ENCODE measurements at places on chromosomes 16 and 17.

DNA sequence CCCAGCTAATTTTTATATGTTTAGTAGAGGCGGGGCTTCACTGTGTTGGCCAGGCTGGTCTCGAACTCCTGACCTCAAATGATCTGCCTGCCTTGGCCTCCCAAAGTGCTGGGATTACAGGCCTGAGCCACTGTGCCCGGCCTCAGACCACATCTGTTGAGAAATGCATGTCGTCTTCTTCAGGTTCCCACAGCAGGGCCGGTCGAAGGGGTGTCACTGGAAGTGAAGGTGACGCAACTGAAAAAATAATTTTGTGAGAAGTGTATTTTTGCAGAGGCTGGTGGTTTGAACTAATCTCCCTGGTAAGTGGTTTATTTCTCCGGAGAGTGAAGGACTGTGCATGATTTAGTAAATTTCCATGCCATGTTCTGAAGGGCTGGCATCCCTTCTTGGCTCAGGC lies 33.4 kb upstream of the IL34 start:
- no peak for DNase-seq

DNA sequence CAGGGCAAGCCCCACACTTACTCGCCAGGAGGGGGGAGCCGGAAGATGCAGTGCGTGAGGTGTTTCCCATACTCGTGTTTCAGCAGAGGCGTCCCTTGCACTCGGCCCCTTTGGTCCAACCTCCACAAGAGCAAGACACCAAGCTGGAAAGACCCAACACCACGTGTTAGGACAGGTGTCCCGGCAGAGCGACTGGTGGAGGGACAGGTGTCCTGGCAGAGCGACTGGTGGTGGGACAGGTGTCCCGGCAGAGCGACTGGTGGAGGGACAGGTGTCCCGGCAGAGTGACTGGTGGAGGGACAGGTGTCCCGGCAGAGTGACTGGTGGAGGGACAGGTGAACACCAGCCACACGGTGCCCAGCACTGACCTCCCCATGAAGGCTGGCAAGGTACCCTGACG lies 19.4 kb downstream of the IFT140 start:
- no peak for DNase-seq

GRCh38 chr17:11539637-11540036 lies 58.6 kb upstream of the DNAH9 start:
- no peak for DNase-seq

- no peak for DNase-seq
Observed at GRCh38 chr16:88566158-88566557, 4.0 kb upstream of the ZC3H18 start.

- DNase-seq: no peak
Observed at GRCh38 chr16:6753553-6753952, 579.1 kb upstream of the RBFOX1 start.

DNA sequence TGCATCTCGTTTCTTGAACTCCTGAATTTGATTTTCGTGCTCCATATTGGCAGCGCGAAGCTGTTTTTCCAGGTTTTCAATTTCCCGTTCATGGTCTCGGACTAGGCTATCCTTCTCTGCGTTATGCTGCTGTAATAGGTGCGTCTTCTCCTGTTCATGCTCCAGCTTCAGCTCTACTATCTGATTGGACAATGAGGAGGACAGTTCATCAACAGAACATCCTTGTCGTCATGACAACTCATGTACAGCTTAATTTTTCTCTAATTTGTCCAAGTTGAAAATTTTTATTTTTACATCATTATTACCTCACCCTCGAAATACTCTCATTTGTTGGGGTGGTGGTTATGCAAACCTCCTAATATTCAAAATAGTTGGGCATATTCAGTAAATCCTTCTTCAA lies 289.8 kb downstream of the CEP112 start:
- DNase-seq: no peak

- no peak for DNase-seq
Observed at GRCh38 chr16:63373744-63374143, 1337.5 kb upstream of the CDH8 start.

DNA sequence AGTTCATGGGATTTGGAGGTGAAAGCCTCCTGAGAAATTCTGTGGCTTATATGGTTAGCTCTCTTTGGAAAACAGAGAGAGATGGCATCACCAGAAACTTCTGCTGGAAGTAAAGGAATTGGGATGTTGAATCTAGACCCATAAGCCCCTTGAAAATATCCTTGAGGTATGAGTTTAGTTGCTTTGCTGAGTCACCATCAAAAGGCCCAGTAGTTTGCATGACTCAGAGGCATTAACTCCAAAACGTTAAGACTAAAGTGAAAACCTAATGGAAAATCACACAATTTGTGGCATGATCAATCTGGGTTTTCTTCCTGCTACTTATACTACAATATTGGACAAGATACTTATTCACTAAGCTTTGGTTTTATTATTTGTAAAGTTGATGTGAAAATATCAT lies 349.2 kb upstream of the SALL1 start:
- no peak for DNase-seq

DNA sequence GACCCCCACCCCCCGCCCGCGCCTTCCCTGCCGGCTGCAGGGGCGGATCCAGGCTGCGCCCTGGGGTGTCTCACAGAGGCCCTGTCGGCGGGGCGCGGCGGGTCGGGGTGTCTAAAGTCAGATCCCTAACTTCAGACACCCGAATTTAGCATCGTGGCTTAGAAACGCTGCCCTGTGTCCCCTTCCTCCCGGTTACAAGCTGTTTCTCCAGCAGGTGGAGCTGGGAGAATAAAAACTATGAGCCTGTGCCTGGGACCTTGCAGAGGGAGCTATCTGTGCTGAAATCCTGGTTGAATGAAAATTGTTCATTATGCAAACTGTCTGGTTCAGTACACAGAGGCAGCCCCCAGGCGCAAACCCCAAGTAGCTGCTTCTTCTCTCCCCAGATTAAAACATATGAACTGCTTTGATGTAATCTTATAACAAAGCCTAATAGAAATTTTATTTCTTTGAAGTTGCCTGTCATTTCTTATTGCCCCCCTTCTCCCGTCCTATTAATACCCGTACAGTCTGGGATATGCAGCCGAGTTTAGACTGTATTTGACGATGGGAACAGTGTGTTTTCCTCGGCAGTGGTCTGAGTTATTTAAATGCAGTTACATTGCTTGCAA lies 79.0 kb downstream of the RPA1 start:
- no peak for DNase-seq

GRCh38 chr17:39659279-39660010 lies 5.7 kb upstream of the TCAP start:
- no peak for DNase-seq

DNA sequence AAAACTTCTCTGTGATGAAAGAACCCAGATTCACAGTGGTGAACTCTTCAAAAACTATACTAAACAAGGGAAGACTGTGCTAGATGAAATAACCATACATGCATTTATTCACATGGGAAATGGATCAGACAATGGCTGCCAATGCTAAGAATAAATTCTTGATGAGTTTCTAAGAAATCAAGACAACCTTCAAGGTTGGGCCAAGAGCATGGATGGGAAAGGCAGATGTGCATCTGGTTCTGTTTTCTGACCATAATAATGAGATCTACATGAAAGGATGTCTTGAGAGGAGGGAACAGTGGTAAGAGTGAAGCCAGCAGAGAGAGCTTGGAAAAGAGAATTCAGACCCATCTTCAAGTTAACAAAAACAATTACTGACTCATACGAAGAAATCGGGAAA lies 31.4 kb downstream of the ANKRD11 start:
- no peak for DNase-seq

GRCh38 chr17:57311281-57312216 lies 55.2 kb downstream of the MSI2 start:
- no peak for DNase-seq

DNA sequence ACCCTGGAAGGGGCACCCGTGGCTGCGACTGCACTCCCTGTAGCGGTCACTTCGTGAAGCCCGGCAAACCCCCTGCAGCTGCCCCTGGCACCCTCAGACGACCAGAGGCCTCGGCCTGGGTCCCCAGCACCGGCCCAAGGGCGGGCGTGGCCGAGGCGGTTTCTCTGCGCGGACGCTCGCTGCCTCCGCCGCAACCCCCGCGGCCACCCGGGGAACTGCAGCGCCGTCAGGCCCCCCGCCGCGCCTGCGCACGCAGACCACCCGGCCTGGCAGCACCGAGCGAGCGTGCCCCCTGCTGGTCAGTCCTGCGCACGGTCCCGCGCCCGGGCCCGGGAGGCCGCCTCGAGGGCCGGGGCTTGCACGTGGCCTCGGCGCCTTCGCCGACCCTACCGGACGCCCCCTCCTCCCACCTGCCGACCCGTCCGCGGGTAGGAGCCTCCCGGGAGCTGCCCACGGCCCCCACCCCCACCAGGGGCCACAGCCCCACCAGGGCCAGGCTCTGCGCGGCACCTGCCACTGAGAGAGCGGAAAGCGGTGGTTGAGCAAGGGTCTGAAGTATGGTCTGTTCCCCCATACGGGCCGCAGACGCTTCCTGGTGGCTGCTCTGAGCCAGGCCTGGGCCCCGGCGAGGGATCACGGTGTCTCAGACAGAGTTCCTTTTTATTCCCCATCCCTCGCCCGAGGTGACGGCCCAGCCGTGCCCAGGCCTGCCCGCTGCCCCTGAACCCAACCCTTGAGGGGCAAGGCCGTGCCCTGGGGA lies 11.5 kb upstream of the HS3ST6 start:
- peak; percentile 59 for DNase-seq

GRCh38 chr16:47258874-47259461 lies 115.2 kb upstream of the NETO2 start:
- DNase-seq: peak; percentile 17

DNA sequence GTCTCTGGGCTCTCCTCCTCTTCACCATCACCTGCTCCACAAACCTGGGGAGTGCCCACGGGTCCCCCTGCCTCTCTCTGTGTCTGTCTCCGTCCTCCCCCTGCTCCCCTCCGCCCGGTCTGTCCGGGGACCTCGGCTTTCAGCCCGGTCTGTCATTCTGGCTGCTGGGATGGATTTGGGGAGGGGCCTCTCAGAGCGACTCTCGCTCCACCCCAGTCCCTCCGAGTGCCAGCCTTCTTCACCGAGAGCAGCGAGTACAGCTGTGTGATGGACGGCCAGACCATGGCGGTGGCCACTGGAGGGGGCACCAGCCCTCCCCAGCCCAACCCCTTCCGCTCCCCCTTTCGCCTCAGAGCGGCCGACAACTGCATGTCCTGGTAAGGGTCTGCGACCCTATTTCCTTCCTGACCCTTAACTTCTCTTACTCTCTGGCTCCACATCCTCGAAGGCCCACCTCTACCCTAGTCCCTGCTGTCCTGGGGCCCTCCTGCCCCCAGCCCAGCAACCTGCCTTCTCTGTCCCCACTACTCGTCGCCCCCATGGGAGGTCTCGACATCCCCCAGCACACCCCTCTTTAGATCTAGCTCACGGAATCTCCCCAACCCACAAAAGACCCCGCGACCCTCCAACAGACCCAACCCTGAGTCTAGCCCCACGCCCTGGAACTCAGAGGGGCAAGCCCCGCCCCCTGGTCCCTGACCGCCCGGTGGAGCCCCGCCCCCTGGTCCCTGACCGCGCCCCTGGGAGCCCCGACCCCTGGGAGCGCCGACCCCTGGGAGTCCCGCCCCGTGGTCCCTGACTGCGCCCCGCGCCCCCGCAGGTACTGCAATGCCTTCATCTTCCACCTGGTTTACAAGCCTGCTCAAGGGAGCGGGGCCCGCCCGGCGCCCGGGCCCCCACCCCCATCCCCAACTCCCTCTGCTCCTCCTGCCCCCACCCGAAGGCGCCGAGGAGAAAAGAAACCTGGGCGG lies 5.6 kb upstream of the CXCL16 start:
- no peak for DNase-seq

GRCh38 chr17:46773221-46773605 lies 45.3 kb downstream of the WNT3 start:
- DNase-seq: peak; percentile 67

DNA sequence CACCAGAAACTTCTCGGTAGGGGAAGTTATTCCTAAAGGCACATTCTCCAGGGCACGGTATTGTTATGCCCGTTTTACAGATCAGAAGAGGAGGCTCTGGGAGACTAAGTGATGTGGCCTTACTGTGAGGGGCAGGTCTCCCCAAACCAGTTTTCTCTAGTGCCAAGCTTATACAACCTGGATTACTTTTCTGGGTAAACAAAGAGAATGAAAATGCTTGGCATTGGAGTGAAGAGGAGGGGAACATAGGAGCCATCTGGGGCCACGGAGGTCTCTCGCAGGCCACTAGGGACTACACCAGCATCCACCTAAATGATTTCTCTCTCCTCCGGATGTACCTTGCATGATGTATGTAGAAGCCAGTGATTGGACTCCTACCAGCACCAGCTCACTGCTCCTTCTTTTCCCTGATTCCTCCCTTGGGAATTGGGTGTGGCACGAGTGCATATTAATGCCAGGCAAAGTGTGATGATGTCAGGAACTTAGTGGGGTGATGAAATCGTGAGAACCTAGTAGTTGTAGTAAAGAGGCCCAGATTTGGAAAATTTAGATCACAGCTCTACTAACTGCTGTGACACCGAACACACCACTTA lies 674 bp downstream of the TOM1L1 start:
- no peak for DNase-seq

DNA sequence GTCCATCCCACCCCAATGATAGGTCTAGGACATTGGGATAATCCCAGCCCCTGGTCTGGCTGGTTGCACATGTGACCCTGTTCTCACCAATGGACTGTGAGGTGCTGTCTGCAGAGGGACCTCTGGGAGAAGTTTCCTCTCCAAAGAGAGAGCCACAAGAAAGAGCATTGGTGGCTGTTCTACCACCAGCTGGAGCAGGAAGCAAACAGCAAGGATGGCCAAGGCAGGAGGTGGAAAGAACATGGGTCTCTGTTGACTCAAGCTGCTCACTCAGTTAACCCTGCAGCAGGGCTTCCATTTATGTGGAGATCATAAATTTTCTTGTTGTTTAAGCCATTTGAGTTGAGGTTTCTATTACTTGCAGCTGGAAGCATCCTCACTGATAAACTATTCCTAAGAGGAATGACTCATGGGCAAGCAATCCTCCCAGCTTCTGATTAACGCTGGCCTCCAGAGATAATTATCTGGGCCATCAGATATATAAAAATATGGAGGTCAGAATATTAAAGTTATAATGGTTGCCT lies 52.6 kb downstream of the CYB5B start:
- DNase-seq: no peak

- no peak for DNase-seq
Observed at GRCh38 chr16:12742741-12743140, 60.9 kb downstream of the CPPED1 start.

DNA sequence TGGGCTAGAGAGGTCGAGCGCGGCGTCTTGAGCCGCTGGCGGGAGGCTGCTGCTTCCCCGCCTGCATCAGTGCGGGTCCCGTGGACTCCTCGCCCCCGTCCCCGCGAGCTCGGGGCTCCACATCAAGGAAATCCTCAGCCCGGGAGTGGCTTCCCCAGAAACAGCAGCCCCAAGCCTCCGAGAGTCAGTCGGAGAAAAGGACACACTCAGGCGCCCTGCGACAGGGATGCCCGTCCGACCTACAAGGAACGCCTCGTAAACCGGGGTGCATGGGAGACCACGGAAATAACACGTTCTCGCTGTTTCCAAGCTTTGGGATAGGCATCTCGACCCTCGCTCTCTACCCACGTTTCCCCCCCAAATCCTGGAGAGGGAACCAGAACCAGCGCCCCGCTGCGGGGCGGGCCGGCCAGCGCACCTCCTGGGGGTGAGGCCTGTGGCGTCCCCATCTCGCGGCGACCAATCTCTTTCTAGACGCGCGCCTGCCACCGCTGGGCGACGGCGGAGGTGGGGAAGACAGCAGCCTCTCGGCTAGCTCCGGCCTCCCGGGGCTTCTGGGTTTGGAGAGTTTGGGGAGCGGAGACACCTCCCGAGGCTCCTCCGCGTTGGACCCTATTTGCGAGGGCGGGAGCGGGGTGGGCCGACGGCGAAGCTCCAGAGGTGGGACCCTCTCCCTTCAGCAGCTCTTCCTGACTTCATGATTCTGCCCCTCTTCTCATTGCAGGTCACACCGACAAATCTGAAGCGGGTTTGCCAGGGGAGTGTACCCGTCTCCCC lies 759 bp upstream of the TP53I13 start:
- DNase-seq: no peak

GRCh38 chr17:789160-789840 lies 7.1 kb downstream of the MRM3 start:
- no peak for DNase-seq

Data from CMK (cell line).